Fibroblast of skin of back (primary cell): ENCODE measurements at places on chromosomes 1 and 21.

GRCh38 chr1:95094923-95095322, 22.2 kb upstream of the ALG14 start:
- DNase-seq, result no peak

- DNase-seq, result no peak
These were observed 37.9 kb upstream of the EEIG2 start for GRCh38 chr1:108521990-108522393.

DNA sequence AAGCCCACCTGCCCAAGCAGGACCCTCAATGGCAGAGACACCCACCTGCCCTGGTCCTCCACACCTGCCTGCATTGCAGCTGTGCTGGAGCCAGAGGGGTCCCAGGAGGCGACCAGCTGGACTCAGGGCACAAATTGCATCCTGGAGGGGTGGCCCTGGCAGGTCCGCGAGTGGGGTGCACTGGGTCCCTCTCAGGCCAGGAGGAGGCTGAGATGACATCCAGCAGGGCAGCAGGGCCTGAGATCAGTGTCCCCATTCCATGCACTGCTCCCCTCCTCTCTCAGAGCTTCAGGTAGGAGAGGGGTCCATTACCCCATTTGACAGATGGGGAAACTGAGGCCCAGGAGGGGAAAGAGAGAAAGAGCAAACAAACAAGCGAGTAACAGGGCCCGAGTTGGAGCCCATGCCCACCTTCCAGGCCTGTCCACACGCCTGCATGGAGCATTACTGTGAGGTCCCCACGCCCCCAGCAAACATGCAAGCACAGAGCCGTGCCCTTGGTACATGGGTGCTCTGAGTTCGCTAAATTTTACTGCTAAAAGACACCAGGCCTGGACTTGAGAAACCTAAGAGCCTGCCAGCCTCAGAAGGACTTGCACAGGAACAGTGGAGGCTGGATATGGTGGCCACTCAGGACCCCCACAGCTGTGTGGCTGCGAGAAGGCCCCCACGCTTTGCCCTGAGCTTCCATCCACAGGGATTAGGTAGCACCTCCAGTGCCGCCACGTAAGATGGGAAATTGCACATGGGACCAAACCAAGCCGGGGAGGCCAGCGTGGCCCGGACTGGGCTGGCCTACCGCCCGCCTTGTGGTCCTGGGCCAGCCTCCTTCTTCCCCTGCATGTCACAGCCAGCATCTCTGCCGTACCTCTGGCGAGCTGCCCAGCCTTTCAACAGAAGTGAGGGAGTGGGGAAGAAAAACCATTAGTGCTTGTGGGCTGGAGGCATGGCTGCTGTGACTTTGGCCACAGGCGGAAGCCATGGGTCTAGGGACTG, 7.4 kb downstream of the WNT3A start:
- DNase-seq, result peak; percentile 55

- no peak for DNase-seq
These were observed 13.4 kb downstream of the EPRS1 start for GRCh38 chr1:220032911-220033310.
